AG09309 (cell line): ENCODE measurements at places on chromosomes 7 and 10.

DNA sequence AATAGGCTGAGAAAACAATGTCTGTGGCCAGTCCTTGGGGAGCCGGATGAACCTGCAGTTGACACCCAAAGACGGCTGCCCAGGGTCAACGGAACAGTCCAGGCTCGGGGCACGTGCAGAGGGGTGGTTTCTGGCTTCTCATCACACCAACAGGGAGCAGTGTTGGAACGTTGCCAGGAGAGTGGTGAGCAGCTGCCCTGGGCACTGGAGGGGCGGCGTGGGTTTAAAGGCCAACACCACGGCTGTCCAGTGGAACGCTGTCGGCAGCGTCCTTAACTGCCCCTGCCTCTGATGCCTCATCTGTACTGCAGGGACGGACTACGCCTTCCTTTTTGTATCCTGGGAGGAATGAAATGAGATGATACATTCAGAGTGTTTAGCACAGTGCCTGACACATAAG is 19.8 kb downstream of the JCAD start:
- no peak for DNase-seq

GRCh38 chr10:119509909-119510451 is 32.5 kb downstream of the RGS10 start:
- DNase-seq = no peak

DNA sequence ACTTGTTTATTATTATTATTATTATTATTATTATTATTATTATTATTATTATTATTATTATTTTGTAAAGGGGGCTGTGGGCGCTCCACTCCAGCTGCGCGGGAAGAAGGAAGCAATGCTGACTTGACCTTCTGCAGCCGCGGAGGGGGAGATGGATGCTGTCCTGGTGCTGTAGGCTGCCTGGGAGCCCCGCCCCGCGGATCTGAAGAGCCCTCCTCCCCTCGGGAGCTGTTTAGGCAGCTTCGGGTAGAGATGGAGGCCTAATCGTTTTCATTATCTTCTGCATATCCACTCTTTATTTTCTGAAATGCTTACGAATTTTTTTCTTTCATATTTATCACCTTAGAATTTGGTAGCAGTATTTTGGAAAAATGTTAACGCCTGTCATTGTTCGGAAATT is 101.2 kb upstream of the KLF6 start:
- no peak for DNase-seq

- no peak for DNase-seq
Observed at GRCh38 chr7:48708635-48709034, 215.7 kb upstream of the CDC14C start.

- DNase-seq = no peak
Observed at GRCh38 chr10:58404001-58404400, 18.8 kb downstream of the TFAM start.

- no peak for DNase-seq
Observed at GRCh38 chr7:84583331-84583730, 388.7 kb upstream of the SEMA3A start.

GRCh38 chr10:2949948-2950354 is 117.4 kb upstream of the PFKP start:
- DNase-seq = peak; percentile 64

DNA sequence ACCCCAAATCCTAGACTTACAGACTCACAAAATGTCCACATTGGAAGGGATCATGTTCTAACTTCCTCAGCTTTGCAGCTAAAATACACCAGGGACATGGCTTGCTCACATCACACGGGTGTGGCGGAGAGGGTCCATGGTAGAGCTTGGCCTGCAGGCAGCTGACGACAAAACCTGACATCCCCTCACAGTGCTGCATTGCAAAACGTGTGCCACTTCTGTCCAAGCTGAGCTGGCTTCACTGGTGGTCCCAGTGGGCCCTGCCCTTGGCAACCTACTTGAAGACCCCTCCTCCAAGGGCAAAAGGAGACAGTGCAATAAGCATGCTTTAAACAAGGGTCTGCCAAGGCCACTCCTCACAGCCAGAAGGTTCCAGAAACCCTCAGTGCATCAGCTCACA is 21.9 kb downstream of the ANXA11 start:
- no peak for DNase-seq

DNA sequence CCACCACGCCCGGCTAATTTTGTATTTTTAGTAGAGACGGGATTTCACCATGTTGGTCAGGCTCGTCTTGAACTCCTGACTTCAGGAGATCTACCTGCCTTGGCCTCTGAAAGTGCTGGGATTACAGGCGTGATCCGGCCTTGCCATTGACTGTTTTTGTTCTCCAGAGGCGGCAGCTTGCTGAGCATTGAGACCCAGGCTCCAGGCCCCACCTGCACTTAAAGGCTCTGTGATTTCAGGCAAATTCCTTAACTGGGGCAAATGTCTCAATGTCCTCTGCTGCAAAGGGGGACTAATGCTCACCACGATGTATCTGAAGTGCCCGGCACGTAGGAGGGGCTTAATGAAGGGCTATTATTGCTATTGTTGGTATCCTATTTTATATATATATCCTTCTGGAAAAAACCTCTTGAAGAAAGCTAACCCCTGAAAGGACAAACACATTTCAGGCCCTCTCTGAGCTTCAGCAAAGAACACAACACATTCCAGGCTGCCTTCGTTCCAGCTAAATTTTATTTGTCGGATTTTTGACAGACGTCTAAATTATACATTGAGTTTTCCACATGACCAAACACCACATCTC is 29.0 kb downstream of the TRIM8 start:
- DNase-seq = no peak

- DNase-seq = no peak
Observed at GRCh38 chr10:128537834-128538330, 411.7 kb upstream of the MKI67 start.

DNA sequence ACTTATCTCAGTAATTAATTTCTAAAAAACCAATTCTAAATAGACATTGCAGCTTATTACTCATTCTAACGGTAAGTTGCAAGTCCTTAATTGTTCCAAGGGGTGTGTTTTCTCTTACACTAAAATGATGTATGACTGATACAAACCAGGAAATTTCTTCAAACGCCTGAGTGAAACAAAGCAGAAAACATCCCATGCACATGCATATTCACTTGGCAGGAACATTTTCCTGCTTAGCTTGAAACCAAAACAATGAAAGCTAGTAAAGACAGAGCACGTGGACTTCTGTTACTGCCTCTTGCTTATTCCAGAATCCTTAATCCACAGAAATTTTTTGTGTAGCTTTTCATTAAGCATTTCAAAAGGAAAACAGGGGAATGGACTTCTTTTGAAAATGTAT is 187.7 kb downstream of the MTERF1 start:
- no peak for DNase-seq

GRCh38 chr7:45328403-45328981 is 170.9 kb downstream of the RAMP3 start:
- no peak for DNase-seq

DNA sequence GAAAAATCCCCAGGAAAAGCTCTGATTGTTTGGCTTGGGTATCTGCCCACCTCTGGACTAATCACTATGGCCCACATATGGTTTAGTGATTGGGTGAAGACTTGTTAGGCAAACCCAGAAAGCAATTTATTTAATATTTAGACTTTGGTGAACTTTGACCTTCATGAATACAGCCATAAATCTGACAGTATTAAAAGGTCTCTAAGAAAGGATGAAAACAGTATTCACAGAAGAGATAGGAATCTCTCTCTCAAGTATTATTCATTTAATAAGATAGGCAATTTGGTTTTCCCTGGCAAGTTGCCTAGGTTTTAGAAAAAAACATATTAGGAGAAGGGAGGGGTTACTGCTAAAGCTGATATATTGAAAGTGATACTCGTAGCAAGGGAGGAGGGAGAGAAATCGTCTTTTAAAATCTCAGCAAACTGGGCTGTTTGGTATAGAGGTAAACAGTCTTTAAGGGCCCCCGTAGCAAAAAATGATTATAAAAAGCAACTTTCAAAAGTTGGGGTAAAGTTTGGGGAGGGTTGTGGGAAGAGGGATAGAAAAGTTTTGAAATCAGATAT is 57.1 kb downstream of the LSMEM1 start:
- no peak for DNase-seq

- no peak for DNase-seq
Observed at GRCh38 chr7:155449869-155450557, 7.9 kb upstream of the EN2 start.

DNA sequence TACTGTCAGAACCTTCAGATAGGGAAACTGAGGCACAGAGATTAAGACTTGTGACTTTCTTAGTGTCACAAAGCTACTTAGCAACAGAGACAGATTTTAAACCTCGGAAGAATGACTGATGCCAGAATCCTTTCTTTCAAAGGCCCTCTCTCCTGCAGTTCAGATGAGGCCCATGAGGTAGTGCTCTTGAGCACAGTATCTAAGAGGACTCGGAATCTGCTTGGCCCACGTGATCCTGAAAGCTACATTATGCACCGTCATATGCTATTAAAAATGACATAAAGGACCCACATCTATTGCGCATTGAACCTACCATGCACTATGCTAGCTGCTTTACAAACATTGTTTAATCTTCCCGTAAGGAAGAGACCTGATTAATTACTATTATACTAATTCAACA is 355.9 kb downstream of the SFMBT2 start:
- DNase-seq = no peak

DNA sequence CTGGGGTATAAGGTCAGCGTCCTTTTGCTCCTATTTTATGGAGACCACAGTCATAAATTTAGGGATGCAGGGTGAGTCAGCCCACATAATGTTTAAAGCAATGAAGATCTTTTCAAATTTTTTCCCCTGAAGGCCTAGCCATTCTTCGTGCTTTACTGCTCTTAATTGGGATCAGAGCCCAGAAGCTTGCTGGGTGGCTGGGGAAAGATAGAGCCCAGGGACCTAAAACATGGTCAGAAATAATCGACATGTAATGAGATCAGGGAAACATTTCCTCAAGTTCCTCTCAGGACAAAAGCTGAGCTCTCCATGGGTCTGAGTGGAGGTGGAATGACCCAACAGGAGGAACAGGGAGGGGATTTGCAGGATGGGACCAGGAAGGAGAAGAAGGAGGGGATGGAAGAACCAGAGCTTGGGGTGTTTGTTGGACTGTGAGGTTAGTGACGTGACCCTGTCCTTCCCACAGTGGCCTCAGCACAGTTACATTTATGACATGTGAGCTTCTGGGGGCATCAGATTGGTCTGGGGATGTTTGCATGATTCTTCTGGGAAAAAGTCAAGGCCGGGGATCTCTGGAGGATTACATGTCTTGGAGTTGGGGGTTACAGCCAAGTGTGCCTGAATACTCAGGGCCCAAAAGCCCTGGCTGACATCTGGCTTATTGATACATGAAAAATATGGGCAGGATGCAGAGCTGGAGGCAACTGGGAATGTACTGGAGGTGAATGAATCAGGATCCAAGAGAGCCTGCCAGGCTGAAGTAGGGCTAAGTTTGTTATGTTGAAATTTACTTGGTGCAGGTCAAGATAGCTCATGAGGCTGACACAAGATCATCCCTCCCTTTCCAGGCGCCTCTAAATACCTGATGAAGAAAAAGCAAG is 477.9 kb downstream of the RPS24 start:
- DNase-seq = peak; percentile 35

DNA sequence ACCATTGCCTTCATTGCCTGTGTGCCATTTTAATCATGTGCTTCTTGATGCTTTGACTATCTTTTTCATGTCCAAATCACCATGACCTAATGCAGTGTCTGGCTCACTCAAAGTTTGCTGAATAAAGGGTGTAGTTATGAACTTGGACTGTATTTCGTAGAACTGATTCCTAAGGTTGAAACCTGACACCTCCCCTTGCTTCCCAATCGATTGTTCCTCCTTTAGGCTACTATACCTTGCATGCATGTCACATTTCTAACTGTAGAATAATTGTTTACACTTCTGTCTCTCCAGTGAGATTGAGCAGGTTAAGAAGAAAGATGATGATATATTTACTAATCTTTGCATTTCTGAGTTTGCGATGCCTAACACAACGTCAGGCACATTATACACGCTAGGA is 41.0 kb upstream of the CDK1 start:
- DNase-seq = no peak

GRCh38 chr7:20220921-20221547 is 3.9 kb upstream of the MACC1 start:
- DNase-seq = peak; percentile 98

- no peak for DNase-seq
Observed at GRCh38 chr7:101725921-101726320, 91.5 kb upstream of the CUX1 start.

DNA sequence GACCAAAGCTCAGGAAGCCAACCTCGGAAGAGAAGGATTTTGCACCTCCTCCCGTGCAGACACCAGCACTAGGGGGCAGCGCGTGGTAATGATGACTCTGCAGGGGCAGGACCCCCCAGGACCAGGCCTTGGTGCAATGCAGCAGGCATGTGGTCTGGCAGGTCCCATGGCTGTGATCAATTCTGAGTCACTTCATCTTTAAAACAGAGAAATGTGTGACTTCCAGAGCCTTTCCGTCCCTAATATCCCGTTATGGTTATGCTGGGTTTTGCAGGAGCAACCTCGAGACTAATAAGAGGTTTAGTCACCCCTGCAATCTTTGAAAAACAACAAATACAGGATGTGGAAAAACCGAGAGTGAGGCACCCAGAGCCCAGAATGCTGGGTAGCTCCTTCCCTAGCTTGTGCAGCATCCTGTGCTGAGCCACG is 30.2 kb upstream of the GJD4 start:
- peak; percentile 85 for DNase-seq

GRCh38 chr7:112531675-112532074 is 50.9 kb downstream of the LSMEM1 start:
- no peak for DNase-seq

GRCh38 chr10:14379556-14380280 is 49.0 kb upstream of the FRMD4A start:
- no peak for DNase-seq

DNA sequence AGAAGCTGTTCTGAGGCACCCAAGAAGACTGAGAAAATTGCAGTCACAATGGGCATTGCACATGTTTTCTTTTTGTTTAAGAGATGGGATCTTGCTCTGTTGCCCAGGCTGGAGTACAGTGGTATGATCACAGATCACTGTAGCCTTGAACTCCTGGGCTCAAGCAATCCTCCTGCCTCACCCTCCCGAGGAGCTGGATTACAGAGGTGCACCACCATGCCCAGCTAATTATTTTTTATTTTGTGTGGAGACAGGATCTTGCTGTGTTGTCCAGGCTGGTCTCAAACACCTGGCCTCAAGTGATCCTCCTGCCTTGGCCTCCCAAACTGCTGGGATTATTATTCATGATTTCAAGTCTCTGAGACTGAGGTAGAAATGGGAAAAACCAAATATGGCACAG is 168.7 kb downstream of the PIP4K2A start:
- no peak for DNase-seq

DNA sequence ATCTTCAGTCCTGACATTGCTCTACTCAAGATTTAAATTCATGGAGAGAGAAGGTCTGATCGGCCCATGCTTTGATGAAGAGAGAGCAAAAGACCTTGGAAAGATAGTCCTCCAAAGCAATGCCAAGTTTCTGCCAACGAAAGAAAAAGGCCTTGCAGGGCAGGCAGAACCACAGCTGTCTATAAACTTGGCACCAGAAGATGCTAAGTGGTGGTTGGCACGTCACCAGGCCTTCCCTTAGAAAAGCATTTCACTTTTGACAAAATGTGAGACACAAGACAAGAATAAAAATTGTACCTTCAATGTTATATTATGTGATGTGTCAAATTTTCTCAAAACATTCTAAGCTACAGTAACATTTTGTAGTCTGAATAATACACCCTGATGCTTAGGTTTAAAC is 42.0 kb upstream of the FGFR2 start:
- DNase-seq = no peak

GRCh38 chr10:48982584-48982983 is 42.9 kb upstream of the LRRC18 start:
- no peak for DNase-seq
